Effector memory CD4-positive, alpha-beta T cell (primary cell): ENCODE measurements at places on chromosomes 13 and 19.
A peak's percentile ranks its signal among the peaks of the same experiment; 100 is the strongest.

- no peak for DNase-seq
Observed at GRCh38 chr13:31499274-31499673, 240.1 kb upstream of the RXFP2 start.

DNA sequence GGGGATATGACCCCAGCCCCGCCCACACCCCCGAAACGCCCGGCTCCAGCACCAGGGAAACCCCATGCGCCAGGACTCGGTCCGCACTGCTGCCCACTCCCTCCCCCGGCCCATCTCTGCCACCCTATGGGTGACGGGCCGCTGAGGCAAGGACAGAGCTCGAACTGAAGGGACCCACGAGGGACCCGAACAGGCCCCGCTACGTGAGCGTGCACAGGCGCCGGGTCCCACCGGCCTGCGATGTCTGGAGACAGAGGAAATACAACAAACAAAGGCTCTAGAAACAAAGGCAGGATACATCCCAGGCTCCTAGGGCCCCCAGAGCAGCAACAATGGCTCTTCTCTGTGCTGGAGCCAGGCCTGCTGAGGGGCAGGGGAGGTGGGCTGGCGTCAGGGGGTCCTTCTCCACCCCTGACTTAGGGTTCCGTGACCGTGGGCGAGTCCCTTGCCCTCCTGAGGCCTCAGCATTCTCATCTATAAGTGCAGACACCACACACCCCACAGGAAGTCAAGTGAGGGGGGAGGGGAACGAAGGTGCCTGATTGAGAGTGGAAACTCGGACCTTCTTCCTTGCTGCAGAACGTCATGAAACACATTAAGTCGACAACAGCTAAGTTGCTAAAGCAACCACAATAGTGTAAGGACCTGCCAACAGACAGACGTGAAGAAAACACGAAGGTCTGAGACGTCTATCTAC is 3.1 kb downstream of the ABHD17A start:
- DNase-seq: peak; percentile 72

DNA sequence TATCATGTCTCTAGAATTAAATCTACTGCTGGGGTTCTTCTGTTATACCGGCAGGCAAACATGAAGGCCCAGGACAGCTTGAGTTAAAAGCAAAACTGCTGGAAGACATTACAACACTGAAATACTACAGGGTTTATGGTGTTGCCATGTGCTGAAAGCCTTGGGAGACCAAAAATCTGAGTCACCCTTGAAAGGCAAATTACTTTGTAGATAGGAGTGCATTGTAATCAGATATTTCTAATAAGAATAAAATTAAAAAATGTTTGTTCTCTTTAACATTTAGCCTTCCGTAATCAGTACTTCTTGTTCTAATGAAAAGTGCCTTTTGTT is 181.3 kb downstream of the PCDH9 start:
- no peak for DNase-seq

GRCh38 chr13:28890712-28891111 is 70.6 kb downstream of the MTUS2 start:
- DNase-seq: no peak

GRCh38 chr13:27622881-27623280 is 1.2 kb downstream of the POLR1D start:
- no peak for DNase-seq

GRCh38 chr13:50889317-50889716 is 20.3 kb upstream of the RNASEH2B start:
- DNase-seq: no peak

GRCh38 chr13:88112526-88112925 is 441.4 kb downstream of the SLITRK5 start:
- DNase-seq: no peak

DNA sequence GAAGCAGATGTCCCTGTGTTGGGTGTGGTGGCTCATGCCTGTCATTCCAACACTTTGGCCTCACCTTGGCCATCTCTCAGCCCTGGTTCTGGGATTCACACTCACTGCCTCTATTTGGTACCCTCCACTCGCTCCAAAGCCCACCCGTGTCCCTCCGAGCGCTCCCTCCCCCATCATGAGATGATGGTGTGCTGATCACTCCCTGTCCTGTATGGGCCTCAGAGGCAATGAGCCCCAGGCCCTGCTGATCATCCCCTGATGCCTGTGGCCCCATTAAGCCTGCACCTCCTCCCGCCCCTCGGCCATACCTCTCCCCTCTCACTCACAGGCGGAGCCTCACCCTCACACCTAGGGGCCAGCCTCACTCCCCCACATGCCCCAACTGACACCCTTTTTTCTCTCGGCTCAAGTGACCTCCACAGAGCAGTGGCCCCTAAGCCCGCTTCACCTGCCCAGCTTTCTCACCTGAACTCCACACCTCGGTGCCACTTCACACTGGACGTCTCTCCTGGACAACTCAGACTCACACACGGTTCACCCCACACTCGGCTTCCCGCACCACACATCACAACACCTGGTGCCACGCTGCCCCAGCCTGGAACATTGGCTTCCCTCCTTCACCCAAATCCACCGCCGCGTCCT is 114.5 kb downstream of the STK24 start:
- no peak for DNase-seq

DNA sequence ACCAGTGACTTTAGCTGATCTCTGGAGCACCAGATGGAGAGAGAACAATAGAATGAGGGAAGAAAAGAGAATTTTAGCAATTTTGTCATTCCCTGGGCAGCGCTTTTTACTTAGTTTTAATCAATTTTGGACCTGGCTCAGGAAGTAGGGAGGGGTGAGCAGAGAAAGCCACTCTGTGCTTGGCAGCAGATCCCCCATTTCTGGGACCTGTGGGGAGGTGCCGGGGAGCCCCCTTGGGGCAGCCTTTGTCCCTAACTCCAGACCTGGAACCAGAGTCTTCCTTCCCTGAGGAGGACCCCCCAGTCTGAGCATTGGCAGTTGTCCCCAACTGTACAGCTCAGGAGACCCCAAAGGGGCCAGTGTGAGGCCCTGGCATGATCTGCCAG is 10.5 kb downstream of the LYL1 start:
- DNase-seq: no peak

DNA sequence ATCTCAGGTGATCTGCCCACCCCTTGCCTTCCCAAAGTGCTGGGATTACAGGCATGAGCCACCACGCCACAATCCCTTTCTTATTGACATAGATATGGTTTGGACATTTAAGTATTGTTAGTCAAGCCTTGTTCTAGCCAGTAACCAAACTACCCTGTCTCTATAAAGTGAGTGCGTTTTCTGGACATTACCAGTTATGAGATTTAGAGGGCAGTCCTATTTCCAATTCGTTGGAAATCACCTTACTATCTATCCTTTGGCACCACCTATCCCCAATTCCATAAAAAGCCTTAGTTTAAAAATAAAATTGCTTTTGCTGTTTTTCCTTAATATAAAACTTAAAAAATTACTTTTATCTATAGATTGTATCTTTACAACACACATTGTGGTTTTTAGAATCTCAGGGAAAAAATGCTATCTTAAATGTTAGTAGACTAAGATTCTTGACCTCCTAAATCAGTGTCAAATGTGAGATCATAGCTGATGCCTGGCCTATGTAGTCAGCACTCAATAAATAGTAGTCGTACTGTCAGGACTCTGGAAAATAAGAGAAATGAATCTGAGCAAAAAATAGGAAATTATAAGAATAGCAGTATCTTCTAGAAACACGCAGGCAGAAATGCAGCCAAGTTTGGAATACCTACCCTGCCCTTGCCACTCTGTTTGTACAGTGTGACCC is 57.0 kb downstream of the NUFIP1 start:
- DNase-seq: no peak

DNA sequence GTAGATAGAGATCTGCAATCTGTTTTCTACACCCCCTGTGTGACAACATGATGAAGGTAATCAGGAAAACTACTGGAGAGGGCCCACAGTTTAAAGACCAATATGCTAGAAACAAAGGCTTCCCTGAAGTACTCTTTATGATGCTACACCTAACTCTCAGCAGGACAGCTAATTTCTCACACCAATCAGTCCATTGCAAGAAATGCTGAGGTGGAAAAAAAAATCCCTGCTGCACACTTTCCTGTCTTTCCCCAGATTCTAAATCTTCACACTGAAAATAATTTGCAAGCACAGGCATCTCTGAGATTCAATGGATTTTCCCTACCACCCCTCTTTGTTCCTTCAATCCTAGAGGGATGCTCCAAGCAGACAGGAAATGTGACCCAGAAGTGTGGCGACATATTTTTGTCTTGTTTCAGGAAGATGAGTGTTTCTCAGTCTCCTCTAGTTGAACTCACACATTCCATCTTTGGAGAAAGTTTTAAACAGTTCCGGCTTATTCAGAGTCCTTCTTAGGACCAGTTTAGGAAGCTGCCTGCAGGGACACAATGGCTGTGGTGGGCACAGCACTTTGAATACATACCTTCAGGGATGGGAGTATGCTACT is 671.6 kb downstream of the DIAPH3 start:
- DNase-seq: no peak

DNA sequence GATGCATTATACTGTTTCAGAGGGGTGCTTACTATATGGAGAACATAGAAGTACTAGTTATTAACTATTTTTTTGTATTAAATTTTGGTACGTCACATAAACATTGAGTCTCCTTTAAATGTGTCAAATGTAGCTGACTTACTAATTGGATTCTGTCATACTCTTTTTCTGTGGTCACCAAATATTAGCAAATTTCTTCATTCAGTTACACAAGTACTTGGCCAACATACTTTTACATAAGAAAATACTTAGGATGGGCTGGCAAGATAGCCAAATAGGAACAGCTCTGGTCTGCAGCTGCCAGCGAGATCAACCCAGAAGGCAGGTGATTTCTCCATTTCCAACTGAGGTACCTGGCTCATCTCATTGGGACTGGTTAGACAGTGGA is 19.2 kb downstream of the LPAR6 start:
- DNase-seq: no peak

DNA sequence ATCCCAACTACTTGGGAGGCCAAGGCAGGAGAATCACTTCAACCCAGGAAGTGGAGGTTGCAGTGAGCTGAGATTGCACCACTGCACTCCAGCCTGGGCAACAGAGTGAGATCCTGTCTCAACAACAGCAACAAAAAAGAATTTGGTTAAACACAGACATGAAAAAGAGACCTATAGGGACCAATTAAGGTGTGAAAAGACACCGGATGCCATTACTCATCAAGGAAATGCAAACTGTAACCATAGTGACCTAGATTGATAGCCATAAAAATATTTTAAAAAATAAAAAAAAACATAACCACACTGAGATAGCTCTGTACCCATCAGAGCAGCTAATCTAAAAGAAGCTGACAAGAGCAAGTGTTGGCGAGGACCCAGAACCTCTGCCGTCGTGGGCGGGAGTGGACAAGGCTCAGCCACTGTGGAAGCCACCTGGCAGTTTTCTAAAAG is 37.1 kb upstream of the ISYNA1 start:
- peak; percentile 34 for DNase-seq

- no peak for DNase-seq
Observed at GRCh38 chr19:10625003-10625761, at the start of gene SLC44A2. Gene SLC44A2, plus strand, starts transcription at chr19:10625553. Its CDS starts 81 bp downstream, at chr19:10625634.

DNA sequence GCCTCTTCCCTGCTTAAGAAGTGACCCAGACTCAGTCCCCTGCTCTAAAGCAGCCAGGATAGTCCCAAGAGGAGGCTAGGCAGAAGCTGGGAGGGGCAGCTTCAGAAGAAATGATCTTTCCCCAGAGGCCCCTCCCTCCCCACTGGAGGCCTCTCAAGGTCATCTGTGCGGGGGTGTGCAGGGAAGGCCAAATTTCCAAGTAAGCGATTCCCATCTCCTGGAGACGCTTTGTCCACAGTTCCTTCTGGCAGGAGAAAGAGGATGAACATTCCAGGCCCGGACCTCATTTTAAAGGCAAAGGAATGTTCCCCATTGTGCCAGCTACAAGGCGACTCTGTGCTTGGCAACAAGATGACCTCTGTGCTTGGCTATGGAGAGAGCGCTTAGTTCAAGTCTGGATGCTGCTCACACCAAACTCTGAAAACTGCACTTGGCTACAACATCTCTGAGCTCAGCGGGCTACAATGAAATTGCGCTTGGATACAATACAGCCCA is 23.5 kb downstream of the COL5A3 start:
- DNase-seq: no peak

DNA sequence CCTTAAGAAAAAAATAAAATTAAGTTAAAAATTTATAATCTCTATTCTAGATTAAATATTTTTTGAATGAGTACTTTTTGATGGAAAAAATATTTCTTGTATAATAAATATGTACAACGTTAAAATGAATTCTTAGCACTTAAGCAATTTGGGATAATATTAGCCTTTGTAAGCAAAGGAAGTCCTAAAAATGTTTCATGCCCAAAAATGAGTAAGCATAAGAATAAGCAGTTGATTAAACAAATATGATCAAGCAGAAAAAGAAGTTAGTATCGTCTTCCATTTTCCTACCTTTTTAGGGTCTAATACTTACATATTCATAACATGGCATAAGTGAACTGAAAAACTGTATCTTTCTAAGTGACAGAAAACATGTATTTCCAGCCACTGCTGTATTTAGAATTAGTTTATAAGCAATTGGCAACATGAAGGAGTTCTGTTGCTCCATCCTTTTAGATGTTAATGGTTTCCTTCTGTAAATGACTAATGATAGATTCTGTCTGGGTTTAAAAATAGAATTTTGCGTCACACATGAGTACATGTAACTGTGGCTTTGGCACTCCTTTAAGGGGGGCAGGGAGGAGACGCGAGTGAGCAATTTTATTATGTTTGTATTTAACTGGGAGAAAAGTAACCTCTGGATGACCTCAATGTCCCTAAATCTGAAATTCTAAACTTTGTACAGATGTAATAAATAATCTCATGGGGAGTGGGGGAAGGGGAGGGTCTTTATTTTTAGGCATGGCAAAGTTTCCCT is 237.4 kb downstream of the RGCC start:
- no peak for DNase-seq

DNA sequence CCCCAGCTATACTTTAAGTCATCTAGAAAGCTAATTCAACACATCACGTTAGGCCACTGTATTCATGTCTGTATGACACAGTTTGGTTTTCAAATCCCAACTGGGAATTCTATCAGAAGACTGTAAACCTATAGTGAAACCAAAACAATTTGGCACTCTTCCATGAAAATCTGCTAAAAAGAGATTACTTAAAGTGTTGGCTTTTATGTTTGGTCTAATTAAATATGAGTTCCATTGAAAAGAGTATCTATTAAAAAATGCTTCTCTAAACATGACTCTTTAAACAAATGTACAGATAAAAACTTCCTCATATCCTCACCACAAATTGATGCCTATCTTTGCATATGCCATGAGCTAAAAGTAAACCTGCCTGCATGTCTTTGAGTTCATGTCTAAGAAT is 25.4 kb downstream of the PCDH9 start:
- DNase-seq: no peak

GRCh38 chr19:35845215-35846037 is 6.9 kb downstream of the NPHS1 start:
- DNase-seq: no peak

GRCh38 chr19:18204394-18205199 is 755 bp upstream of the RAB3A start:
- no peak for DNase-seq

DNA sequence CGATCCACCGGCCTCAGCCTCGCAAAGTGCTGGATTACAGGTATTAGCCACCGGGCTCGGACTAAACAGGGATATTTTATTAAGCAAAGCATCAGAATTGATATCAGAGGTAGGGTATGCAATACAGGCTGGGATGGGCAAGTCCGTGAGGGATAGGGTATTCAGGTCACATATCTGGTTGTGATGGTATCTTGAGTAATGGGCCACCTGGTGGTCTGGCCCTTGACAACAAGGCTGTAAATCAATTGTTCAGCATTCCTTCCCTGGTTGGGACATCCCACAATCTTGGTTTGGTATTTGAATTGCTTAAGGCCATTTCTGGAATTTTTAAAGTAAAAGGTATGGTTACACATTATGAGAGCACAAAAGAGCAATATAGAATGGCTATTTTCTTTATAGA is 1588.0 kb downstream of the SLITRK1 start:
- no peak for DNase-seq

- no peak for DNase-seq
Observed at GRCh38 chr19:30053558-30053957, 111.5 kb downstream of the URI1 start.
